Stimulated activated CD4-positive, alpha-beta T cell treated with anti-CD3 and anti-CD28 coated beads, Interleukin-12 subunit alpha, Interleukin-12 subunit beta, amount 100 ng/mL, for 48 hours (primary cell): ENCODE measurements at places on chromosomes 1 and 21.

DNA sequence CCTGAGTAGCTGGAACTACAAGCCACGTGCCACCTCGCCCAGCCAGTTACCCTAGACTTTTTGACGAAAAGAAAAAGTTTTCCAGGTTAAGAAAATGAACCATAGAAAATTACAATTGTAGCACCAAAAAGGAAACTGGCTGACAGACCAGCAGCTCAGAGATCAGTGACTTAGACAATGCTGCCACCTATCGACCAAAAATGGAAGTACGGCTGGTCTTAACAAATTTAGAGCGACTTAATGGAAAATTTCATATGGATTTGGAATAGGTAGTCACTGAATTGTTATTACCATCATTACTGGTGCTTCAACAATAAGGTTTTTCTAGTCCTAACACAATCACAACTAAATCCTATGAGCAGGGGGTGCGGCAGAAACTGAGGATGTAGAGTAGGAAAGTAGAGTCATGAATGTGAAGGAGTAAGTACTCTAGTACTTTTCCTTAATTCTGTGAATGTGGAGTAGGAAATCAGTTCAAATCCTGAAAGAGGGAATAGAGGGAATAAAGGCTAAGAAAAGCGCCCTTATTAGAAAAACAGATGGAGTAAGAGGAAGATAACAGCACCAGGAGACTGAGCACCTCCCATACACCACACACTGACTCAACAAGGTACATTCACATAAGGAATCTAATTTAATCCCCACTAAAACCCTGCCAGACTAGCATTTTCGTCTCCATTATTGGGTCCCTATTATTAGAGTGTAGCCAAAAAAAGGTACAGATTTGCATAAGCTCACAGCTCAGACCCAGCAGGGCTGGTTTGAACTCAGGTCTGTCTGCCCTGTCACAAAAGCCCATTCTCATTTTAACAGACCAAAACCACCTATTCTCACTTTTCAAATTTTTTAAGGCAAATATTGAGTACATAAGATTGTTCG lies 37.9 kb upstream of the MGST3 start:
- DNase-seq = peak; percentile 56

- DNase-seq = no peak
Observed at GRCh38 chr1:236338096-236338495, 56.0 kb upstream of the EDARADD start.

- no peak for DNase-seq
Observed at GRCh38 chr1:54751426-54751825, 12.9 kb downstream of the PARS2 start.

- no peak for DNase-seq
Observed at GRCh38 chr1:2644171-2644570, 11.4 kb upstream of the MMEL1 start.

DNA sequence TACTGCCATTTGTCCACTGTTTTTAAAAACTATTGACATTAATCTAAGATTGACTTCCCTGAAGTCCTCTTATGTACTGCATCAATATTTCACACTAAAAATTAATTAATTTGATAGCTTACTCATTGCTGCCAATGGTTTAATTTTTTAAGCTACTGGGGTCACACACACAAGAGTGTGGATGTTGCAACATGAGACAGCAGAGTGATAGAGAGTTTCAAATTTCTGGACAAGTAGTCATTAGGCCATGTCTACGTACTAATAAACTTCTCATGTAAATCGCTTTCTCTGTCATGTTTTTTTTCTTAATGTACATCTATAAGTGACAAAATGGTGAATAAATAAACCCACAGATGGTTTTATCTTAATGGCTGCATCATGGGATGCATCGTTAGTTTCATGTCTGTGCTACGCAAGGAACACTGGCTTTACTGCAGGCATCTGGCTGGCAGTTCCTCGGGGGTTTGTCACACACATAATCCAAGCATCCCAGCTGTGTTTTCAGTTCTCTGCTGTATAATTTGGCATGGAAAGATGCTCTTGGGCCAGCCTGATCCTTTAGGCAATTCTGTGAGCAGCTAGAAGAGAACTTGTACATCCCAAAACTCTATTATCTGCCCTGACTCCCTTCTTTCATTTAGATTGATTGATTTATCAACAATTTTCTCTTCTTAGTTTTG lies 16.4 kb upstream of the CHODL start:
- no peak for DNase-seq

DNA sequence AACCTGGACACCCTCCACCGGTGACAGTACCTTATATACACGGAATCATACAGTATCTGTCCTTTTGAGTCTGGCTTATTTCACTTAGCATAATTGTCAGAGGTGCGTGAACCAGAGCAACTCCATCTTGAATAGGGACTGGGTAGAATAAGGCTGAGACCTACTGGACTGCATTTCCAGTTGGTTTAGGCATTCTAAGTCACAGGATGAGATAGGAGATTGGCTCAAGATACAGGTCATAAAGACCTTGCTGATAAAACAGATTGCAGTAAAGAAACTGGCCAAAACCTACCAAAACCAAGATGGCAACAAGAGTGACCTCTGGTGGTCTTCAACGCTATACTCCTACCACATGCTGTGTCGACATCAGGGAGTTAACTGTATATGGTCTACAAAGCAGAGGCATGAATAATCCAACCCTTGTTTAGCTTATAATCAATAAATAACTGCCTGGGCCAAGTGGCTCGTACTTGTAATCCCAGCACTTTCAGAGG lies 1.4 kb upstream of the FDPS start:
- DNase-seq = no peak

DNA sequence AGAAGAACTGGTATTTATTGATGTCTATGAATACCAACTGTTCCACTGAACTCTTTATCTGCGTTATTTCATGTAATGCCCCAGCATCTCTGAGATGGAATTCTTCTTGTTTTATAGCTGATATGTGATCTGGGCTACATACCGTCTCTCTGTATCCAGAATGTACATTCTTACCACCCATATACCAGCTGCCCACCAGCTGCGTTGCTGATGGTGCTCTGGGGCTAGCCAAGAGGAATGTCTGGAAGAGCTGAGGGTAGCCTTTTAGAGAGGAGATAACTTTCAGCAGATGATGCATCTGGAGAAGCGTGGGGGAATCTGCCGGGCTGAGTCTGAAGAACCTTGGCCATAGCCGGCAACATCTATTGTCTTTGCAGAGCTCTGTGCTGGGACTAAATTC lies 137.5 kb downstream of the RYR2 start:
- no peak for DNase-seq

DNA sequence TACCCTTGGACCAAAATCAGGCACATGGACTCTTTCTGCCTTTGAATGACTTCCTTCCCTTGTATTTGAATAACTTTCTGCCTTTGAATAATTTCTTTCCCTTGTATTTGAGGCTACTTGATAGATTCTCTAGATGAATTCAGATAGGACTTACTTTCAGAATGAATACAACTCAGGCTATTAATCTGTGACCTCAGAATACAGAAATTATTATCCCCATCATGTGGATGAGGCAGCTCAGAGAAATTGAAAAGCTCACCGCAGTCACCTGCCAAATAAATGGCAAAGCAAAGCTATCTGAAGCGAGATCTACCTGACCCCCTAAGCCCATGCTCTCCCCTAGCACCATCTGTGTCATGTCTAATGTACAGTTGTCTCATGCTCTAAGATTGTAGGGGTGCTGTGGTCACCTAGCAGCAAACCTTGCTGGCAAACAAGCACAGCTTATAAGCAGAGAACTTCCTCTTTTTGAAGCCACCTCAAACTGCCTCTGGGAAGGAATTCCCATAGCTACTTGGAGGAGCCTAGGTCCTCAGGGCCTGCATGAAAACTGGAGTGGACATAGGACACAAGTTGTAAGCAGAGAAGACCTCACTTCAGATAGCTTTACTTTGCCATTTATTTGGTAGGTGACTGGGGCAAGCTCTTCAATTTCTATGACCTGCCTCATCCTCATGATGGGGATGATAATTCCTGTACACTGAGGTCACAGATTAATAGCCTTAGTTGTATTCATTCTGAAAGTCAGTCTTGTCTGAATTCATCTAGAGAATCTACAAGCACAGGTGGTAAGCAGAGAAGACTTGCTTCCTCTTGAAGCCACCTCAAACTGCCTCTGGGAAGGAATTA lies 66.1 kb downstream of the FASLG start:
- DNase-seq = no peak

GRCh38 chr1:82260051-82260450 lies 459.3 kb downstream of the ADGRL2 start:
- DNase-seq = no peak

DNA sequence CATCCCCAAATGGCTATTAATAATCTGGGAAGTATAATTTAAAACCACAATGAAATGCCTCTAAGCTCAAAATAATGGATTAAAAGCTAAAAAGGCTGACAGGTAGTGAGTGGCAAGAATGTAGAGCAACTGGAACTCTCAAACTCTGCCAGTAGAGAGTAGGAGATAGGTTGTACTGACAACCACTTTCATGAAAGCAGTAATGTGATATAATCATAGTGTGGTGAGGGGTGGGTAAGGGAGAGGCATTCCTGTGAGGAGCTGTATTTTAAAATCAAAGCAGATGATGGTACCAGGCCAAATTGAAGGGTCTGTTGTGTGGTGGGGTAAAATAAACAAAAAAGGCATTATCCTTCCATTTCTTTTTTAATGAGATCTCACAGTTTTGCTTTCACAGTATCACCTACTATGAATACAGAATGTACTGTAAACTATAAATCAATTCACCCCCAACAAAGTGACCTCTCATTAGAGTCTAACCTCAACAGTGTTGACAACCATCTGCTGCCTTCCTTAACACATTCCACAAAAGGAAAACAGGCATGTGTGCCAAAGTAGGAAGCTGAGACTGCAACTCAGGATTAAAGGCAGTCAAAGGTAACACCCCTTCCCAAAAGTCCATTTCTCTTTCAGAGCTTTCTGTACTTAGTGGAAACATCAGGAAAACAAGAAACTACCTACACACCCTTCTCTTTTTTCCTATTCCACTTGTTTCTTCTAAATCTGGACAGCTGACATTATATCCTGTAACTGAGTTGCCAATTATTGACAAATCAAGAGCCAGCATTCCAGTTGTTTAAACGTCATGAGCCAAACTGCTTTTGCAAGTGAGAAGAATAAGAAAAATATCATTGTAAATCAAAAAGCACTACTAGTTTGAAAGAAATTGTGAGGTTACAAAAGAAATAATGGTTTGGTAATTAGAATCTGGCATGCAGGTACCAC lies 130.8 kb downstream of the FAF1 start:
- no peak for DNase-seq

- DNase-seq = no peak
Observed at GRCh38 chr1:207302618-207303393, 18.7 kb upstream of the CD55 start.

DNA sequence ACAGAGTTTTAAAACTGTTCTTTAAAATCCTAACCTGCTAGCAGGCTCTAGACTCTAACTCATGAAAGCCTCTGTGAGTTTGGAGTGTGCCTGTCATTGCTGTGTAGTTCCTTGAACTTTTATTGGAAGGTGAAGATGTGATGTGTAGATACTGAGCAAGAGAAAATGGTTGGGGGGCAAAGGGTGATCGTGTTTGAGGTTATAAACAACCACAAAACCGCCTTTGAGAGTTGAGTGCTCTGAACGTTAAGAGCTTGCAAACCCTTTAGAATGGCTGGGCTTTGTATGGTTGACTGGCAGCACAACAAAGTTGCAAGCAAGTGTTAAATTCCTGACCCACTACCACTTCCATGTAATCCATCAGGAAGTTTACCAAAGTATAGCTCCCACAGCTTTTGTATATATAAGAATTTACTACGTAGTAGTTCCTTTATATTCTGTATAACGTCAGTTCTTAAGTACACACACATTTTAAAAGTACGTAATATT lies 19.6 kb downstream of the BACE2 start:
- DNase-seq = no peak

DNA sequence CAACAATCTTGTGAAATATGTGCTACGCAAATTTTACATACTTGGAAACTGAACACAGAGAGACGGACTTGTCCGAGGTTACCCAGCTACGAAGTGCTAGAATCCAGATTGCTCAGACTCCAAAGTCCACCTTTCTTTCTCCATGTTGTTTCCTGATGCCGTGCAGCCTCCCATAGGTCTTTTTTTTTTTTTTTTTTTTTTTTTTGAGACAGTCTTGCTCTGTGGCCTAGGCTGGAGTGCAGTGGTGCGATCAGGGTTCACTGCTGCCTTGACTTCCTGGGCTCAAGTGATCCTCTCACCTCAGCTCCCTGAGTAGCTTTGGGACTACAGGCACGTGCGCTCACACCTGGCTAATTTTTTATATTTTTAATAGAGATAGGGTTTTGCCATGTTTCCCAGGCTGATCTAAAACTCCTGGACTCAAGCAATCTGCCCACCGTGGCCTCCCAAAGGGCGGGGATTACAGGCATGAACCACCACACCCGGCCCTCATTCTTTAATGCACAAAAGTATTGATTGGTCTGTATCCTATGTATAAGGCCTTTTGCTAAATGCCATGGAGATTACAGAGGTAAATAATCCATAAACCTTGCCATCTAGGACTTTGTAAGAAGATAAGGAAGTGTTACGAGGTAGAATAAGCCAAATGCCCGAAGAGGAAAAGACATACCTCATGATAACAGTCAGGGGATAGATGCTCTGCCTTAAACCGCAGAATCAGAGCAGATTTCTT lies 92.8 kb downstream of the C1orf21 start:
- no peak for DNase-seq

GRCh38 chr1:155186794-155187455 lies 13.3 kb downstream of the TRIM46 start:
- no peak for DNase-seq

DNA sequence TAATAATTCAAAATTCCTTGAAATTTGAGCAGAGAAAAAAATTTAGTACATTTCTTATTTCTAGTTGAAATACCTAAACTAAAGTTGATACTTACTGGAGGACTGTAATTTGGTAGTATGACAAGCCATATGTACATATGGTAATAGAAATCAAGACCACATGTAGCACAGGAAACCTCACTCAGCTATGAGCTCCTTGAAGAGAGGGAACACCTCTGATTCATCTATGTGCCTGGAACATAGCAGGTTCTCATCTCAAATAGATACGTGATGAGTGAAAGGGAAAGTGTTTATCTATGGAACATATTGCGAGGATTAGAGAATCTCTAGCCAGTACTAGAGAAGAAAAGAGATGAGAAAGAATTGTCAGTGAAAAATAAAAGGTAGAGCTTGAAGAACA lies 47.9 kb upstream of the GNG4 start:
- no peak for DNase-seq

DNA sequence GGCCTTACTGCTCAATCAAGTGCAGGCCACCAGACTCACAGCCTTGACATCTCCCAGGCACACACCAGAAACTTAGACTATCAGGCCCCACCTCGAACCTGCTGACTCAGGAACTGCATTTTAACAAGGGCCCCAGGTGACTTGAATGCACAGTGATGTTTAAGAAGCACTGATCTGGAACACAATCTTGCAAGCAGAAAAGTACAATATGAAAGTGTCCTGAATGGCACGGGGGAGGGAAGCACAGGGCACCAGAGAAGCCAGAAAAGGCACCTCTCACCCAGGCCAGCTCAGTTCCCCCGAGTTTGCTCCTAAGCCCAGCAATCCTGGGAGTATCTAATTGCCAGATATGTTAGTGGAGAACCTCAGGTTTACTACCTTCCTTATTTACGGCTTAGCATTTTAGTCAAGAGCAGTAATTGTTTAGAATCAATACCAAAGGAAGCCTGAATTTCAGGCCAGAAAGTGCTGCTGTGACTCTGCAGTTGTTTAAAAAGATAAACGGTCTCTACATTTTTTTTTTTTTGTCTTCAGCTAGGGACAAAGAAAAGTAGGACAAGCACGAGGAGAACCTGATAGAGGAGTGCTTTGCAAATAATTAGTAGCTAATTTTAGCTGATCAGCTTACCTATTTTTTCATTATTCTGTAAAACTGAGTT lies 50.9 kb upstream of the CDC42BPA start:
- no peak for DNase-seq

GRCh38 chr1:74388855-74389254 lies 123.6 kb downstream of the LRRC53 start:
- DNase-seq = no peak

GRCh38 chr1:63873751-63874150 lies 99.9 kb downstream of the ROR1 start:
- DNase-seq = no peak
